Forelimb muscle (tissue), 1 donor: ENCODE measurements at places on chromosomes 4 and X.
A peak's percentile ranks its signal among the peaks of the same experiment; 100 is the strongest.

- no peak for DNase-seq
Measured at GRCh38 chrX:108088511-108088910, 2.8 kb downstream of the PSMD10 start.

GRCh38 chr4:150318527-150318926 lies 240.3 kb downstream of the DCLK2 start:
- no peak for DNase-seq

- no peak for DNase-seq
Measured at GRCh38 chr4:151567056-151567455, 158.1 kb downstream of the FHIP1A start.

GRCh38 chr4:168636506-168637196 lies 139.8 kb downstream of the PALLD start:
- DNase-seq: no peak

GRCh38 chr4:88257726-88258125 lies 26.6 kb downstream of the PPM1K start:
- DNase-seq: no peak

DNA sequence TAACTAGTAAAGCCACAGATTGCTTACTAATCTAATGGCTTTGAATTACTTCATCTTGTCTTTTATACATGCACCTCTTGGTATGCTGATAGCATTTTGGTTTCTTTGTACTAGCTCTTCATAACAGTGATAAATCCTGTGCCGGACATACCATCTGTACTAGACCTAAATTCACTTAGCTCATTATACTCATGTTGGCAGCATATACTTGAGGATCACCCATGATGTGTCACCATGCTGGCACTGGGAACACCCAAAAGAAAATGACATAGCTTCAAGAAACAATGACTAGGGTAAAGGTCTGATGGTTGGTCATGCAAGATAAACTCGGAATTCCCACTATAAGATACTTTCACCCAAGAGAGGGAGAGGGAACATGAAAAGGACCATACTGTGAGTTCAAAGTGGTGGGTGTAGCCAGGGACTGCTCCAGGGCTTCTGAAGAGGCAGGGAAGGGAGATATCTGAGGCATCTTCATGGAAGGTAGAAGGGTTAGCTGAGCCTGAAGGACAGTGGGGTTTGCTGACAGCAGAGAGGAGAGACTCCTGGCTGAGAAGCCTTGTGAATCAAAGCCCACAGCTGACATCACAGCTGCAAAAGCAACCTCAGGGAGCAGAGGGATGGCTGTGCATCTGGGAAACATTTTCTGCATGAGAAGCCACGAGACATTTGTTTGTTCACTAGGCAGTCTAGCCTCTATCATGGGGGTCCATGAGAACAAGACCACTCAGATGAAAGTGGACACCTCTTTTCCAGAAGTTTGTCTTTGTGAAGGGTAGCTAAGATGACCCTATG lies 314.2 kb downstream of the RAB28 start:
- peak; percentile 11 for DNase-seq

DNA sequence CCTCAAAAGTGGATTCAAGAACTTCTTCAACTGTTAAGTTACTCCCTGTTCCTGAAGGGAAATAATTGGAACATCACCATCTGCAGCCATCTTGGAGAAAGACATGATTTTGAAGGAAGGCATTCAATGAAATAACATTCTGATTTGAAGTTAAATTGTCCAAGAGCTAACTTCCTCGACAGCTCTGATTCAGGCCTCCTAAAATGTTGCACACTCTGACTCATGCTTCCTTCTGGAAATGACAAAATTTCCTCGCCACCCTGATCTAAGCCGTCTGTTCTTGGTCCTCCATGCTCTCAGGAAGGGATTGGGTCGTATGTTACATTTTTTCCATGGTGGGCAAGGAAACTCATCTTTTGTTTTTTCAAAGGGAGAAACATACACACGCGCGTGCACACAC lies 496.9 kb upstream of the DIPK2B start:
- no peak for DNase-seq

GRCh38 chr4:113080050-113080449 lies 30.6 kb downstream of the ANK2 start:
- DNase-seq: no peak

DNA sequence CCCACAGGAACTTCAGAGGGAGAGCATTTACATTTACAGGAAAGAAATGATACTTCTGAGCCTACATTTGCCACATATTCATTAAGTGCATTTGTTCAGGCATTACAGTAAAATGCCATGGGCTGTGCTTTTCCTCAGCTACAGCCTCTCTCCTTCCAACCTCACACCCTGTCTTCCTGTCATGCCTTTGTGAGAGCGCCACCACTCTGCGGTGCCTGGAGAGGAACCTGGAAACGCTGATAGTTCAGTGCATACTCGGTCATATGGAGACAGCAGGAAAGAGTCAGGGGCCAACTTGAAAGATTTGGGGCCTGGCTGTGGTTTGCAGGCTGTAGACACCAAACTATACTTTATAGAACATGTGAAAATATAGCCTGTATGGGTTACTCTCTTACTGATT lies 40.5 kb downstream of the NFKB1 start:
- DNase-seq: no peak

DNA sequence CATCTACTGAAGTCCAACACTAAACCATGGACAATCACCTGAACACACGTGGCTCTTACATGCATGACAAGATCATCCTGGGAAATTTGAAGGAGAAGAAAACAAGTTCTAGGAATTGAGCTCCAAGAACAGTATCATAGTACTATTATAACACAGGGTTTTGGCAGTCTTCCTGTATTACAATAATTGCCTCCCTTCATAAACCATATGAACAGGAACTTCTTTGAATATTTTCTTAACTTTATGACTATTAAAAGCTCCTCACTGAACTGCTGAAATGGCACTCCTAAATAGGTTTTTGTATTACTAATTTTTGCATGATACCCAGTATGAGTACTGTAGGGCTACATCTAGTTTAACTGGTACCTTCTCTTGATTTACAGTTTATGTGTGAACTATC lies 130.0 kb downstream of the ZAR1 start:
- DNase-seq: no peak

GRCh38 chrX:37746218-37746941 lies 33.5 kb upstream of the CYBB start:
- no peak for DNase-seq

GRCh38 chrX:71250841-71251240 lies 3.1 kb downstream of the ZMYM3 start:
- no peak for DNase-seq

DNA sequence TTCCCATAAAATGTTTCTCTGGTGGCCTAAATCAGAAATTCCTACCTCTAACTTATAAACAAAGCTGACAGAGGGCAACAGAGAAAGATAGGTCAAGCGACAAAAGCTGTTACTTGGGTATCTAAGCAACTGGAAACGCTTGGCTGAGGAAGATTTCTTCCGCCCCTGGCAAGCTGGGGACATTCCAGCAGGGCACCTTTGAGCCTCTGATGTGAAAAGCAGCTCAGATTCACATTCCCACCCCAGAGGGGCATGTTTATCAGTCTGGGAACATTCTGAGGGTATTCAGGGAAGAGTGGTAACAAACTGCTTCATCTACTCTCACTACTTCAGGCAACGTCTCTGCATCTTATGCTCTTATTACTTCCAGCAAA lies 3.5 kb upstream of the CDS1 start:
- DNase-seq: no peak

DNA sequence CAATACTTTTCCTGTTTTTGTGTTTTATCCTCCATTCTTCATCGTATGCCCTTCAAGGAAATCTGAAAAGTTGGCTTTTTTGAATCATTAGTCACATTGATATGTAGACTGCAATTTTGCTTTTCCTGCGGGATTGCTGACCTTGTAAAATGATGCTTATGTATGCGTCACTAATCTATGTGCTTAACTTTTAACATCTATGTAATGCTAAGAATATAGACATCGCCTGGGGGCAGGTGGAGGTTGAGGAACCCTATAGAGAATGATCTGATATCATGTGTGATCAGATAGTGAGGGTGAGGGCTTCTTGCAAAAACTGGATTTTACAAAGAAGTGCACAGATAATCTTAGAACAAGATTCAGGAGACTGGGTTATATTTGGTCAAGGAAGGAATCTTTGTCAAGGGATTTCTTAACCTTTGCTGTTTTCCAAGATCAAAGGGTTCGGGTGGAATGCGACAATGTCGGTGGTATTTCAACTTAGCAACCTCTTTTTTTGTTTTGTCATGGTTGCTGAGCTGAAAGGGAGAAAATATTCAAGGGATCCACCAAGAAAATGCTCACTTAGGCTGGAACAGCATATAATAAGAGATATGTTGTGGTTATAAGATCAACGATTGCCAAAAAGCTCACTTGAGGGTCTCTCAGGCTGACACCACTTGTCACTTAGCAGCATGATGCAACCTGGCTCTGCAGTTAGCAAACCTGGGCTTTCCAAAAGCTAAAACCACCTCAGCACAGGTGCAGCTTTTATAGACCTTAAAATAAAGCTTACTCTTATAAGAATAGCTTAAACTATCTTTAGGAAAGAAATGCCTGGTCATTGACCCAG lies 70.6 kb upstream of the PUDP start:
- no peak for DNase-seq

DNA sequence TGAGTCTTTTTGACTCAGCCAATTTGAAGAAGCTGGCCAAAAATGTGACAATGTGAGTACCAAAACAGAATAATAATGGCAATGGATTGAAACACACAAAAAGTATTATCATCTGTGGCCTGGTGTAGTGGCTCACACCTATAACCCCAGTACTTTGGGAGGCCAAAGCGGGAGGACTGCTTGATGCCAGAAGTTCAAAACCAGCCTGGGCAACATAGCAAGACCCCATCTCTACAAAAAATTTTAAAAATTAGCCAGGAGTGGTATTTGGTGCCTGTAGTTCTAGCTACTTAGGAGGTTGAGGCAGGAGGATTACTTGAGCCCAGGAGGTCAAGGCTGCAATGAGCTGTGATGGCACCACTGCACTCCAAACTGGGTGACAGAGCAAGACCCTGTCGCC lies 41.5 kb downstream of the PLK4 start:
- DNase-seq: no peak

DNA sequence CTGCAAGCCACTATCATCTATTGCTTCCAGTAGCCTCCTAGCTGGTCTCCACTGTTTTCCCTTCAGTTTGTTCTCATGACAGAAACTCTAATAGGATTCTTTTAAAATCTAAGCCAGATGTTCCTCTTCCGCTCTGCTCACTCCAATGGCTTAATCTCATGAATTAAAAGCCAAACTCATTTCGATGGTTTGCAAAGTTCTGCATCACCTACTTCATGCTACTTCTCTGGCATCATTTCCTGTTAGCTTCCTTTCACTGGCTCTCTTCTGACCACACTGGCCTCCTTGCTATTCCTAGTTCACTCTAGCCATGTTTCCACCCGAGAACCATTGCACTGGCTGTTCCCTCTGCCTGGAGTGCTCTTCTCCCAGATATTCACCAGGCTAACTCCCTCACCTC lies 102.0 kb upstream of the LSM6 start:
- no peak for DNase-seq

- no peak for DNase-seq
Measured at GRCh38 chrX:15789979-15790768, at the start of gene ZRSR2. Gene ZRSR2, plus strand, starts transcription at chrX:15790484. Its CDS starts 12 bp downstream, at chrX:15790496.

- DNase-seq: peak; percentile 32
Measured at GRCh38 chr4:98565681-98566301, 92.6 kb downstream of the TSPAN5 start.
